Activated CD8-positive, alpha-beta memory T cell treated with anti-CD3 and anti-CD28 coated beads, Interleukin-2, amount 50 U/mL, for 48 hours (primary cell): ENCODE measurements at places on chromosomes 11 and 22.

- no peak for DNase-seq
Observed at GRCh38 chr11:342328-342727, 21.7 kb upstream of the IFITM3 start.

DNA sequence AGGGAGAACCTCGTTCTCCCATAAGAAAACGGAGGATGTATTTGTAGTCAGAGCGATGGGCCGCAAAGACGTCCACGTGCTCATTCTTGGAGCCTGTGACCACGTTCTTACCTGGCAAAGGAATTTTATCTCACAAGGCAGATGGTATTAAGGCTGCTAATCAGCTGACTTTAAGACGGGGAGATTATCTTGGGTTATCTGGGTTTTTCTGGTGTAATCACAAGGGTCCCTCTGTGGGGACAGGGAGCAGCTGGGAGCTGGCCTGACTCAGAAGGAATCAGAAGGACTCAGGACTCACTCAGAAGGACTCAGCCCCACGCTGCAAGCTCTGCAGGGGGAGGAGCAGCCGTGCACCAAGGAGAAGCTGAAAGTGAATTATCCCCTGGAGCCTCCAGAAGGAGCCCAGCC, 7.5 kb upstream of the SIGIRR start:
- no peak for DNase-seq

DNA sequence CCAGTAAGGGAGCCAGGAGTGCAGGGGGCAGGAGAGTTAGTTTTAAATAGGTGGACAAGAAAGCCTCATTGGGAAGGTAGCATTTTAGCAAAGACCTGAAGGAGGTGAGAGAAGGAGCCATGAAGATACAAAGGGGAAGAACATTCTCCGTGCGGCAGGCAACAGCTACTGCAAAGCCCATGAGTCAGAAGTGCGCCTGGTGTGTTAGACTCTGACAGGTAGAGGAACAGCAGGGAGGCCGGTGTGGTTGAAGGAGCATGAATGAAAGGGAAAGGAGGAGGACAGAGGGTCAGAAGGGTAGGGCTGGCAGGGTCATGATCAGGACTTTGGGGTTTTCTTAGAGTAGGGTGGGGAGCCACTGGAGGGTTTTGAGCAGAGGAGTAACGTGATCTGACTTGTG, 34.5 kb upstream of the PAMR1 start:
- no peak for DNase-seq

- no peak for DNase-seq
Observed at GRCh38 chr22:43337385-43337784, 5.8 kb downstream of the SCUBE1 start.

GRCh38 chr11:110161061-110161460, 67.9 kb downstream of the ZC3H12C start:
- no peak for DNase-seq

- peak; percentile 83 for DNase-seq
Observed at GRCh38 chr11:95231881-95232605, 1.0 kb upstream of the SESN3 start.

- no peak for DNase-seq
Observed at GRCh38 chr11:74546752-74547151, 45.6 kb upstream of the POLD3 start.

DNA sequence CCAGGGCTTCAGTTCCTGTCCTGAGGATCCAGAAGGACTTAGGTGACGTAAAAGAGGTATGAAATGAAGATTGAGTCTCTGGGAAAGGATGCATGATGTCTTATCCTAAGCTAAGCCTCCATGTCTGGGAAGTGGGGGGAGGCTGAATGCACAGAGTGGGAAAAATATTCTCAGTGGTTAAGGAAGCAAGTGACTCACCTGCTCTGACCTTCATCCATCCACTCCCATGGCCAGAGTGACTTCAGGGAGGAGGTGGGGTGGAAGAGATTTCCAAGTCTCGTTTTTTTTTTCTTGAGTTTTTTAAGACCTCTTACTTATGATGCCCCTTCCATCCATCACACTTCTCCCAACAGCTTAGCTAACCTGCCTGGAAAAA, 32.5 kb upstream of the POLD3 start:
- DNase-seq = no peak

DNA sequence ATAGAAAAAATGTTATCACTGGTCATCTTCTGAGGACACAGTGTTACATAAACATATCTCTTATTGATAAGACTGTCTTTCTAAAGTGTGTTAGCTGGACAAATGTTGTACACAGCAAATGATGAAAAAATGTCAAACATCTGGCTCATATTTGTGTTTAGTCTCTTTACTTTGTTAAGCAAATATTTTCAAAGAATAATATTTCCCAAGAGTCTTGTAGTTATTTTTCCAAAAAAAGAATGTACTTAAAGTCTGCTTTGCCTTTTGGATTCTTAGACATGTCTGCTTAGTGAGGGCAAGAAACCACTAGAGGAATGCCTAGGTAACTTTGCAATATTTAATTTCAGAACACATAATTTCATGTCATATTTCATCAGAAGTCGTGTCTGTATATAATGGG, 23.9 kb upstream of the CCDC179 start:
- no peak for DNase-seq

DNA sequence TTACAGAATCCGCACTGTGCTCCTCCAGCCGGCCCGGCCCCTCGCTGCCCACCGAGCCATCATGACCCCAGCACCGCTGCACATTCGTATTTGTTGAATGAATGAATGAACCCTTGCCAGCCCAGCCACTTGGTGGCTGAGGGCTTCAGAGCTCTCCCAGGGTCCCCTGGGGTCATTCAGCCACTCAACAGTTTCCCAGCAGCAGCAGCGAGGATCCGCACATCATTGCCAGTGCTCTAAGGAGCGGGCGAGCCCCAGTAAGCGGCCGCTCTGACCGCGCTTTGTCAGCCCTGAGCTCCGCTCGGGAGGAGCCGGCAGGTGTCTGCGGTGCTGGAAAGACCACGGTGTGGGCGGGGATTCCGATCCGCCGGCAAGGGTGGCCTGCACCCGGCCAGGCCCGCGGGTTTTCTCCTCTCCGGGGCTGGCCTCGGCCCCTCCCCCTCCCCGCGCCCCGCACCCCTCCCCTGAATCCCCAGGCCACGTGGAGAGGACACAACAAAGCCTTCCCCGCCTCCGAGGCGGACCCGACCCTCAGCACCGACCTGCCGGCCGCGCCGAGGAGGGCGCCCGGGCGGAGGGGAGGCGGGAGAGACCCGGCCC, 563 bp downstream of the BID start:
- DNase-seq = peak; percentile 84

DNA sequence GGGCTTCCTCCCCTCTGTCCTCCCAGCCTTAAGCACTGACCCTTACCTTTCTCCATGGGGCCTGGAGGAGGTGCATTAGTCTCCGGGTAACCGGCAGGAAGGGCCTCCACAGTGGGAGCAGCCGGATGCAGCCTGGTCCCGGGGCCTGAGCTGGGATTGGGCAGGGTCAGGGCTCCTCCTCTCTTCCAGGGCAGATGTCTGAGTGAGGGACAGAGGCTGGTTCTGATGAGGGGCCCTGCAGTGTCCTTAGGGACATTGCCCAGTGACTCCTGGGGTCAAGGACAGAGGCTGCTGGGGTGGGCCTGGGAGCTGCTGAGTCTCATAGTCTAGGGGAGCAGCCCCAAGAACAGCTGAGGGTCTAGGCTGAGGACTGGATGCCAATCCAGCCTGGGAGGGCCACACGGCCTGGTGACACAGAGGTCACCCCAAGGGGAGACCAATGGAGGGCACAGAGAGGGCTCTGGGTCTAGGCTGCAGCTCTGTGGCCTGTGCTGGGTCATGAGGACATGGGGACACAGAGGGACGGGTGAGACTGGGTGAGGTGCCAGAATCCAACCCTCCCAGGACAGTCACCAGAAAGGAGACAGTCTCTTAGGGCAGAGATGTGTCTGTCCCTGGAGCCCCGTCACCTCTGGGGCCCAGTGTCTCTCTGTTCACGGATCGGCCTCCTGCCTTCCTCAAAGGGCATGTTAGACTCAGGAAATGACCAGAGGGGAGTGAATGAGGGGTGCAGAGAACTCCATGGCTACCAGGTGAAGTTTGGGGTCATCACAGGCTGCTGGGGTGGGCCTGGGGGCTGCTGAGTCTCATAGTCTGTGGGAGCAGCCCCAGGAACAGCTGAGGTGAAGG, 6.5 kb downstream of the IGLL5 start:
- DNase-seq = peak; percentile 45
